ENCODE measurements at places on chromosomes 16 and 17.

DNA sequence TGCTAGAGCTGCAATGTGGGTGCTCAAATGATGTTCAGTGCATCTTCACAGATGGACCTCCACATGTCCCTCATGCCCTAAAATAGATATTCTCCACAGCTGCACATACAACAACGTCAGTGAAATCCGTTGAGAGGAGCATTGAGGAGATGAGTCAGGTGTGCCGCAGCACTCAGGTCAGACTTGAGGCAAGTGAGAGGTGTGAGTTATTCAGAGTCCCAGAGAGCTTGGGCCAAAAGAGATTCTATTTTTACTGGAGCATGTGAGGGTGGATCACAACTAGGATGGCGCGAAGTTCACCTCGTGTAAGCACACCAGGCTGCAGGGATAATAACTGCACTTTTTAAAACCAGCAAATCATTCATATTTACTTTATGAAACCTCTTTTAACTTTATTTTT lies 645.3 kb downstream of the MAF start:
- no peak for DNase-seq

DNA sequence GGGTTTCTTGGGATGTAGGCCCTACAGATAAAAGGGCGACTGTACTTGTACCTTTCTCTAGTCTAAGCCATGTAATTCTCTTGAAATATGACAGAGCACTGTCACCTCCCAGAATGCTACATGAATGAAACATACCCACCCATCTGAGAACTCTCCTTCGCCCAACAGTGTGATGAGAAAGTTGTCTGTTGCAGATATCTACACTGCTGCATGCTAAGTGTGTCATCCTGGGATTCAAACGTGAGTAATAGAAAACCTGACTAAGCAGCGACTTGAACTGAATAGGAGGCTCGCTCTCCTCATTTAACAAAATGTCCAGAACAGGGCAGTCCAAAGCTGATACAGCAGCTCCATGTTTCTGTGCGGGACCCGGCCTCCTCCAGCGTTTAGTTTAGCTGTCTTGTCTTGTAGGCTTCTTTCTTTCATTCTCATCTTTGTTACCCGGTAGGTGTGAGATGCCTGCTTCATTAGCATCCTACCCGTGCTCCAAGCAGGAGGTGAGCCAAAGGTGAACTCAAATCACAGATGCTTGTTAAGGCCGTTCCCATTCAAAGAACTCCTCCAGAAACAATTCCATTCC lies 211.9 kb downstream of the PRKCA start:
- DNase-seq, result no peak

GRCh38 chr16:88347656-88348376 lies 34.9 kb upstream of the ZNF469 start:
- DNase-seq, result no peak

DNA sequence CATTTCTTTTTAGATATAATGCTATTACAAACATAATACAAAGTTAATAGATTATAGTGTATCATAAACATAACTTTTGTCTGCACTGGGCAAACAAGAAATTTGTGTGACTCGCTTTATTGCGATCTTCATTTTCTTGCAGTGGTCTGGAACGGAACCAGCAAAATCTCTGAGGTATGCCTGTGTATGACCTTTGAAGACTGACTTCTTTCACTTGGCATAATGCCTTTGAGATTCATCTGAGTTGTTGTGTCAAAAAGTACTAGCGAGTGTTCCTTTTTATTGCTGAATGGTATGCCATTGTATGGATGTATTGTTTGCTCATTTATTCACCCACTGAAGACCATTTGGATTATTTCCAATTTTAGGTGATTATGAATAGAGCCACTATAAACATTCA lies 69.2 kb downstream of the TANC2 start:
- no peak for DNase-seq

- DNase-seq, result no peak
These were observed 56.4 kb downstream of the ABR start for GRCh38 chr17:1123393-1123831.

DNA sequence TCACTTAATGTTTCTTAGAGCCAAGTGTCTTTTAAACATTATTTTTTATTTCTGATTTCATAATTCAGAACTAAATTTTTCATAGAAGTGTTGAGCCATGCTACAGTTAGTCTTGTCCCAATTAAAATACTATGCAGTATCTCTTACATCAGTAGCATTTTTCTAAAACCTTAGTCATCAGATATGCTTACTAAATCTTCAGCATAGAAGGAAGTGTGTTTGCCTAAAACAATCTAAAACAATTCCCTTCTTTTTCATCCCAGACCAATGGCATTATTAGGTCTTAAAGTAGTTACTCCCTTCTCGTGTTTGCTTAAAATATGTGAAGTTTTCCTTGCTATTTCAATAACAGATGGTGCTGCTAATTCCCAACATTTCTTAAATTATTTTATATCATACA lies 13.6 kb upstream of the BCAS3 start:
- DNase-seq, result no peak

DNA sequence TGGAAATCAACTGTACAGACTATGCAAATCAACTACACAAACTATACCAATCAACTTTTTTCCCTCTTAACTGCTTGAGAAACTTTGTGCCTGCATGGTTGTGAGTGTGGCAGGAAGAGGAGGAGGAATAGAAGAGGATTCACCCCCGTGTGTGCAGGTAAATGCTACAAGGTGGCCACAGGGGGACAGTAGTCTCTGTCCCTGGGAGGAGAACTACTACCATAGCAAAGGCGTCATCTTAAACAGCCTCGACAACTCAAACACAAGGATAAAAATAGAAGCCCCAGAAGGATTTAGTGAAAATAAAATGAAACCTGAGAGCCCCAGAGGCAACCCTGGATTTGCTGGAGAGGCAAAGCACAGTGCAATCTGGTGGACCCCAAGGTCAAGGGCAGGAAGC lies 199.5 kb upstream of the DYNLRB2 start:
- DNase-seq, result no peak

- DNase-seq, result no peak
These were observed 1.4 kb downstream of the PRSS8 start for GRCh38 chr16:31134091-31134571.

DNA sequence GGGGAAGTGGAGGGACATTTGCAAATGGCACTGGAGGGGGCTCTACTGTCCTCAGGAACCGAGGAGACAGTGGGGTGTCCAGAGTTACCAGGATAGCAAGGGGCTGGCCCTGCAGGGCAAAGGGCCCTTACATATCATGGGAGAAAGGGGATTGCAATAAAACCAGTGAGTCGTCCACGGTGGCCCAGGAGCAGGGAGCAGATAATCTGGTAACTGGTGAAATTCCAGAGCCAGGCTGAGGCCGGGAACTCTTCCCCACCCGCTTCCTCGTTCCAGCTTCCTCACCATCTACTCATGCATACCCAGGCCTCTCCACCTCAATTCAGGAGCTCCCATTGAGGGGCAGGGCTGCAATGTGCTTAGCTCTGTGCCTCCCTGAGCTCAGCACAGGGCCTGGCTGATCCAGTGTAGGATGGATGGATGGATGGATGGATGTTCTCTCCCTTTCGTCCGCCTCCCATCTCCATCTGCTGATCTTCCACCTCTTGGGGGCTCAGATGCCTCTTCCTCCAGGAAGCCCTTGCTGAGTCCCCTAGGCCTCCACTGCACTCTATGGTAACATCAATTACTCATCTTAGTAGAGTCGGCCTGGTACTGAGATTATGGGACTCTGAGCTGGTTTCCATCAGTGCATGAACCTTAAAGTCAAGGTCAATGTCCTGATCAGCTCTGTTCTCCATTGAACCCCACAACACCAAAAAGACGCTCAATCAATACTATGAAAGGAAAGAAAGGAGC lies 41.2 kb upstream of the NDRG4 start:
- DNase-seq, result no peak

GRCh38 chr17:37430051-37430627 lies 23.5 kb downstream of the TADA2A start:
- DNase-seq, result no peak

GRCh38 chr17:20008242-20009051 lies 712 bp upstream of the SPECC1 start:
- DNase-seq, result peak; percentile 69

GRCh38 chr17:57557416-57557815 lies 187.7 kb downstream of the CCDC182 start:
- no peak for DNase-seq

DNA sequence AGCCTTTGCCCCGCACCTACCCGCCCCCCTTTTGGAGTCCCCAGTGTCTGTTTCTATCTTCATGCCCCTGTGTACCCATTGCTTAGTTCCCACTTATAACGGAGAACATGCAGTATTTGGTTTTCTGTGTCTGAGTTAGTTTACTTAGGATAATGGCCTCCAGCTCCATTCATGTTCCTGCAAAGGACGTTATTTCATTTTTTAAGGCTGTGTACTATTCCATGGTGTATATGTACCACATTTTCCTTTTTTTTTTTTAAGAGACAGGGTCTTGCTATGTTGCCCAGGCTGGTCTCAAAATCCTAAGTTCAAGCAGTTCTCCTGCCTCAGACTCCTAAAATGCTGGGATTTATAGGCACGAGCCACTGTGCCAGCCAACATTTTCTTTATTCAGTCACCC lies 4.1 kb upstream of the TGFB1I1 start:
- no peak for DNase-seq

Measured in ascending aorta (tissue), 2 donors.